GM23248 (cell line): ENCODE measurements at places on chromosomes 5 and 9. TPM values are rescaled to one million over a fixed set of nuclear protein-coding genes. Genes with fewer than 3 reads are reported as not detected.

DNA sequence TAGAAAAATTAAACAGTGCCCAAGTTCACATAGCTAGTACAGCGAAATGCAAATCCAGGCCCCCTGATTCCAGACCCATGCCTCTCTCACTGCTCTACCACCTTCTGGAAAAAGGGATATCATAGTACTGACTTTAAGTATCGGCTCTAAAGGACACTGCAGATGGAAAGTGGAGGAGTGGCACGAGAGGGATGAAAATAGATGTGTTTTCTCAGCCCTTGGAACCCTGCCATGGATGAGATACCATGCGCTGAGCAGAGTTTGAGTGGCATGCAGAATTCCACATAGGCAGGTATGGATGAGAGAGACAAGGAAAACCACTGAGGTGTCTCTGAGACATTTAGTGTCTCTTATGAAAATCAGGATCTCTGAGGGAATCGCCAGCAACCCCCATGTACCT is 18.8 kb downstream of the CKMT2 start:
- H3K4me3 ChIP-seq: no peak overlapping the region
- no peaks in the 10 kb centered on the region; the same call in 1 of the 2 replicates for H3K36me3 ChIP-seq
- DNase-seq: no peak
- no peak overlapping the region for H3K27ac ChIP-seq
- 0 out of 2 replicates have a peak, but pooled peaks cover 2% of the 10 kb centered on the region for H3K4me1 ChIP-seq
- no peaks in the 10 kb centered on the region for H3K27me3 ChIP-seq

- no peak overlapping the region for H3K27ac ChIP-seq
- H3K36me3 ChIP-seq: no peaks in the 10 kb centered on the region
- no peaks in the 10 kb centered on the region for H3K4me1 ChIP-seq
These were observed 629.3 kb downstream of the NR2F1-AS1 start for GRCh38 chr5:92951746-92952145.

DNA sequence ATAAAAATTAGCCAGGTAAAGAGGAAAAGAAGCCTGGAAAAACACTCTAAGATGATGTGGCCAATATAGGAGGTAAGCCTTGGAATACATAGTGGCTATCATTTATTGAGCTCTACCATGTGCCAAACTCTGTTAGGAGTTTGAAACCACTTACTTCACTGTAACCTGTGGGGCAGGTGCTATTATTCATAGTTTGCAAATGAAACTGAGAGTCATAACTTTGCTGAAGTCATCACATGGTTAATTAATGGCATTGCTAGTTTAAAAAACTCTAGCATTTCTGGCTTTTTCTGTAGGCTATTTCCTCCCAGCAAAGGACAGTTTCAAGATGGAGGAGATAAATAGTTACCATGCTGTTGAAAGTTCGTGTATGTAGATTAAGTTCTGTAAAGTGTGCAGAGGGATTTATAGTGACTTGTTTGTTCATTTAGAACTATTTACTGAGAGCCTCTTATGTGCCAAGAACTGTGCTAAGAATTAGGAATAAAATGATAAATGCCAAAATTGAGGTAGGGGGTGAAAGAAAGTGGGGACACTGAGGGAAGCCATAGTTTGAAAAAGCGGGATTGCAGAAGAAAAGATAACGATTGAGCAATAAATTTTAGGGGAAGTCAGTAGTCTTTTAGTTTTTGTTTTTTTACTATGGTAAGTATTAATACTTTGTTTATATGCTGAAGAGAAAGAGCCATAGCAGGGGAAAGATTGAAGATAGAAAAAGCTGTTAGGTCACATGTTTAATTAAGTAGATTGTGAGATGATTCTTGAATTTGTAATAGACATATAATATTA is 57.2 kb downstream of the WDR70 start:
- no peak overlapping the region for H3K4me3 ChIP-seq
- peaks cover 30% of the 10 kb centered on the region for H3K4me1 ChIP-seq
- no peaks in the 10 kb centered on the region for H3K27me3 ChIP-seq
- no peaks in the 10 kb centered on the region for H3K36me3 ChIP-seq

DNA sequence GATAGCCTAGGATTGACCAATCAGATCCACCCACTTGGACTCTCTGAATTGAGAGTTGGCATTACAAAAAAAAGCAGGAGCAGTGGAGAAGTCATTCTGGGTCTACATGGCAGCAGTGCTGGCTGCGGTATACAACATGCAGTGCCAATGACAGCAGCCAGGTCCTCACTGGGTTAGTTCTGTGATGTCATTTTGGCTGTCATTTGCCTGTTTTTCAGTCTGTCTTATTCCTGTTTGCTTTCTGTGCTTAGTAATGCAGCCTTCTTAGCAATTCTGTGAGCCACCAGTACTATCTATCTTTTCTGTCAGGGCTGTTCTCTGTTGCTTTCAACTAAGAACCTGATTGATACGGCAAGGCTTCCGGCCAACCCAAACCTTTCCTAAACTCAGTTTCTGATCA is 471.8 kb downstream of the BNC2 start:
- no peak overlapping the region for H3K27ac ChIP-seq
- H3K36me3 ChIP-seq: no peaks in the 10 kb centered on the region; the same call in 1 of the 2 replicates
- H3K4me3 ChIP-seq: no peak overlapping the region
- no peaks in the 10 kb centered on the region for H3K27me3 ChIP-seq

DNA sequence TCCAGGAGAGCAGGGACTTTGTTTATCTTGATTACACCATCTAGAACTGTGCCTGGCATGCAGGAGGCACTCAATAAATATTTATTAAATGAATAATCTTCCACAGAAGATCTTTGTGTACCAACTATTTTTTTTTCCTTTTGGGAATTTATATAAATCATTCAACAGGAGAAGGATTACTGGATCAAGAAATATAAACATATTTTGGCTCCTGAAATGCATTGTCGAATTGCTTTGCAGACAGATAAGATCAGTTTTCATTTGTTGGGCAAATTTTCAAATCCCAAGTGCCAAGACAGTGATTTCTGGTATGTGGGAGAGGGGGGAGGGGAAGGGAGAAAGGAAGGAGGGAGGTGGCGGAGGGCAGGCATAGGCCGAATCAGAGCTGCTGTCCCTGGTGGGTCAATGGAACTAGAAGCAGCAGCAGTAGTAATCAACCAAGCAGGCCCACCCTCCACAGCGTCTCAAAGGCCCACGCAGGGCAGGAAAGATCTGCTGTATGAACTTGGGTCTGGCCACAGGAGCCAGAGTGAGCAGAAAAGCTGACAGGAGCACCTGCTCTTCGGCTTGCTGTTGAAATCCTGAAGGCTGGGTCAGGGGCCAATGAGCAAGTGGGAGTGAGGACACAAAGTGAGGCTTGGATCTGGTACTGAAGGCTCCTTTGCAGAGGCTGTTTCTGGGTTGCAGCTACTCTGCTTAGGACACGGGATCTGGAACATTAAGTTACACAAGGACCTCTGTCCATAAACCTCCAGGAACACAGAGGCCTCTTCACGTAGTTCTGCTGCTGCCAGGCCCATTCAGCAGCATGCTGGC is 15.8 kb upstream of the TRAF1 start:
- DNase-seq: peak; percentile 4
- H3K36me3 ChIP-seq: no peaks in the 10 kb centered on the region
- no peak overlapping the region for H3K27ac ChIP-seq

- H3K36me3 ChIP-seq: no peaks in the 10 kb centered on the region
- no peak for DNase-seq
- no peak overlapping the region for H3K4me3 ChIP-seq
- no peaks in the 10 kb centered on the region for H3K4me1 ChIP-seq
- no peak overlapping the region for H3K27ac ChIP-seq
These were observed 242.6 kb upstream of the MVB12B start for GRCh38 chr9:126084008-126084407.

- no peaks in the 10 kb centered on the region for H3K36me3 ChIP-seq
- no peak overlapping the region for H3K4me3 ChIP-seq
- no peaks in the 10 kb centered on the region for H3K27me3 ChIP-seq
- H3K27ac ChIP-seq: no peak overlapping the region
- no peaks in the 10 kb centered on the region for H3K4me1 ChIP-seq
These were observed 18.0 kb downstream of the RXRA start for GRCh38 chr9:134344068-134344799.

- no peaks in the 10 kb centered on the region for H3K36me3 ChIP-seq
- DNase-seq: no peak
- H3K4me3 ChIP-seq: no peak overlapping the region
- H3K27ac ChIP-seq: no peak overlapping the region
These were observed 180.7 kb upstream of the RAI14 start for GRCh38 chr5:34475249-34475966.

DNA sequence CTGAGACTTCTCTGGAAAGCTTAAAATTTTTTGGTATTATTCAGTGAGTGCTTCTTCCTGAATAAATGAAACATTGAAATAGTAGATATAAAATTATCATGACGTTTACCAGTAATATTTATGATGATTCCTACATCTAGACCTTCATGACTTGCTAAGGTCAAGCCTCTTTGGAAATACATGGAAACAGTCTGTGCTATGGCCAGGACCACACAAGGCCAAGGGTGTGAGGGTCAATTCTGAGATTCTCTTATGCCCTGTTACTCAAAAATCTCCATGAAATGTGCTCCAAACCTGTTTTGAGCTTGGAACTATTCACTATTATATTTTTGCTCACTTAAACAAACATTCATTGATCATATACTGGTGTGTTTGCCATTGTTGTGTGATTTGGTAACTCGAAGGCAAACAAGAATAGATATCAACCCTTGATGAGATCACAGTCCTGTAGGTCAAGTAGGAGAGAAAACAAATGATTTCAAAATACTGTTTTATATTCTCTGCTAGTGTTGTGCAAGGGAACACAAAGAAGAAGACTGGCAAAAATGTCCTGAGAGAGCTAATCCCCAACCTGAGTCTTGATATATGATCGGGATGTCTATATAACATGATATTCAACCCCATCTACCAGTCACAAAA is 1254.9 kb upstream of the DMAC1 start:
- no peak for DNase-seq
- H3K27ac ChIP-seq: no peak overlapping the region
- H3K4me1 ChIP-seq: no peaks in the 10 kb centered on the region
- H3K4me3 ChIP-seq: no peak overlapping the region
- no peaks in the 10 kb centered on the region for H3K27me3 ChIP-seq

DNA sequence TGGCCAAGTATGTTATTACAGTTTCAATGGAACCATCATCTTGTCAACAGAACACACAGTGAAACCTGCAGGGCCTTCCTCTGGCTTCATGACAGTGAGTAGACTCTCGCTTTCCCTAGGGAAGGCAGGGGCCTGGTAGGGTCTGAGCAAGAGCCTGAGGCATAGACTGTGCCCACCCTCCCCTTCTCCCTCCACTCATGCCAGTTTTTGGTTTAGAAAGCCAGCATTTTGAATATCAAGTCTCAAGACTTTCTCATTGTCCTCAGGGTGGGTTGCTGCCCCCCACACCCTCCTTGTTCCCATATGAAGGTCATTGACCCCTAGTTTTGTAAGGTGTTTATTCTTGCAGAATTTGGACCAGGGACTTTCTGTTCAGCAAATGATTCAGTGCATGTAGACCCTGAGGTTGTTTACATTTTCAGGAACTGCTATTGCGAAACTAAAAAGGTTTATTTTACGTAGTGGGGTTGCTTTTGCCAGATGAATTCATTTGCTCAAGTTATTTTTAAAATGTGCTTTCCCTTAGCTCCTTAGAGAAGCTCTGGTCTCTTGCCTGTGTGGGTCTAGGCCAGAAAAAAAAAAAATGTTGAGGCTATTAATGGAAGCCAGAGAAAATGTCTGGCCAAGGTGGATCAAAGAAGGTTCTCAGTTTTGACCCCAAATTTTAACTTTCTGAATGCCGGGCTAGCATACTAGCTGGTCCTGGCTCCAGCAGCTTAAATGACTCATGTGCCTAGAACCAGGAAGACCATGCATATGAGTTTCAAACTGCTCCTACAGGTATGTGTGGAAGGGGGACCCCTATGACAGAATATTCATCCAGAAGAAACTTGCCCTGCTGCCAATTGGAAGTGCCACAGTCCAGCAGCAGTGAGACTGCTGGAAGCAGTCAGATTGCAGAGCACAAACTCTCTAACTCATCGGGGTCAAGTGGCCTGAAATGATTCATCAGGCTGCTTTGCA is 10.1 kb upstream of the MOB3B start:
- no peak overlapping the region for H3K4me3 ChIP-seq
- no peaks in the 10 kb centered on the region for H3K27me3 ChIP-seq
- peak; percentile 63 for DNase-seq
- H3K27ac ChIP-seq: peak overlapping the region; percentile 12; the same call in 1 of the 2 replicates
- H3K36me3 ChIP-seq: no peaks in the 10 kb centered on the region

- no peaks in the 10 kb centered on the region for H3K4me1 ChIP-seq
- H3K4me3 ChIP-seq: no peak overlapping the region
- H3K27ac ChIP-seq: no peak overlapping the region
- H3K27me3 ChIP-seq: no peaks in the 10 kb centered on the region
These were observed 402.5 kb downstream of the EFNA5 start for GRCh38 chr5:107268241-107268640.

DNA sequence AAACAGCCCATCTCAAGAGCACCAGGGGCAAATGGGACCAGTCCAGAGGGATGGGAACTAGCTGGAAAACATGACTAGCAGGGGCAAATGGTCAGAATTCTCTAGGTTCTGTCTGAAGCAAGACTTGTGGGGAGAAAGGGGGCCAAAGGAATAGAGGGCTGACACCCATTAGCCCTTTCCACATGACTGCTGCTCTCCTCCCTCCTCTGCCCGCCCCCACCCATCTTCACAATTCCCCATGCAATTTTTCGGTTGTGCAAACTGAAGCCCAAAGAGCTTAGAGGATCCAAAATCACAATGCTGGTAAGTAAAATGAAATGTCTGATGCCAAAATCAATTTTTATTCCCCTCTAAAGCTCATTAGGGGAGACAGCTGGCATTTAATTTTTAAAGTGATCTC is 207.1 kb downstream of the DCP2 start:
- H3K27ac ChIP-seq: no peak overlapping the region
- DNase-seq: no peak
- no peaks in the 10 kb centered on the region for H3K36me3 ChIP-seq
- H3K27me3 ChIP-seq: no peaks in the 10 kb centered on the region; the same call in 1 of the 2 replicates

DNA sequence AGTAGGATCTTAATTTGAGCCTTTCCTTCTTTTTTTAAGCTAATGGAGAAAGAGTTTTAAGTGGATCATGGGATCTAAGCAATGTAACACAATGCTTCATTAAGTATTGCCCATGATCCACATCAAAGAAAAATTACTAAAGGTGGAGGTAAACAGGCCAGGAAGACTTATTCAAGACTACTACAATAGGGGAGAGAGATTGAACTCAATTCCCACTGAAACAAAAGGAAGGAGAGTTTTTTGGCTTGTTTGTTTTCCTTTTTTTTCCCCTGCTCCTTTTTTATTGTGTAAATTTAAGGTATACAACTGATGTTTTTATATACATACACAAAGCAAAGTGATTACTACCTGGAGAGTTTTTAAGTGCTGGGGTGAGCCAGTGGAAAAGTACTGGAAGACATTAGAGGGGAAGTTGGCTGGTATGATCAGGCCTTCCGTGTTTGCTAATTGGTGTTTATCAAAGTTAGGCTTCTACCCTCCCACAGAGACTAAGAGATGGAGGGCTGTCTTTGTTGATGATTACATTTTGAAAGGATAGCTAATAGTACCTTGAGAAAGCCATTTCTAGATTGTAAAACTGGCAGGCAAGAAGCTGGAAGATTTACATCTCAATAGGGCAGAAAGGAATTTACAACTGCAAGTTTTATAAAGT is 262.7 kb downstream of the CHSY3 start:
- H3K27ac ChIP-seq: no peak overlapping the region
- DNase-seq: no peak
- no peaks in the 10 kb centered on the region for H3K36me3 ChIP-seq
- no peak overlapping the region for H3K4me3 ChIP-seq

The AQP3 gene
- not detected in 2 replicates for total RNA-seq

The CDO1 gene
- 0.89 and 4.3 TPM in 2 replicates for total RNA-seq
